ENCODE measurements at places on chromosomes 16 and 17. TPM values are rescaled to one million over a fixed set of nuclear protein-coding genes. Genes with fewer than 3 reads are reported as not detected.

GRCh38 chr17:51725185-51725584 lies 433.3 kb downstream of the CA10 start:
- DNase-seq: no peak
- peaks cover 5% of the 10 kb centered on the region for H3K27me3 ChIP-seq
- no peak overlapping the region for H3K27ac ChIP-seq
- H3K4me3 ChIP-seq: no peak overlapping the region
- no peaks in the 10 kb centered on the region for H3K4me1 ChIP-seq

DNA sequence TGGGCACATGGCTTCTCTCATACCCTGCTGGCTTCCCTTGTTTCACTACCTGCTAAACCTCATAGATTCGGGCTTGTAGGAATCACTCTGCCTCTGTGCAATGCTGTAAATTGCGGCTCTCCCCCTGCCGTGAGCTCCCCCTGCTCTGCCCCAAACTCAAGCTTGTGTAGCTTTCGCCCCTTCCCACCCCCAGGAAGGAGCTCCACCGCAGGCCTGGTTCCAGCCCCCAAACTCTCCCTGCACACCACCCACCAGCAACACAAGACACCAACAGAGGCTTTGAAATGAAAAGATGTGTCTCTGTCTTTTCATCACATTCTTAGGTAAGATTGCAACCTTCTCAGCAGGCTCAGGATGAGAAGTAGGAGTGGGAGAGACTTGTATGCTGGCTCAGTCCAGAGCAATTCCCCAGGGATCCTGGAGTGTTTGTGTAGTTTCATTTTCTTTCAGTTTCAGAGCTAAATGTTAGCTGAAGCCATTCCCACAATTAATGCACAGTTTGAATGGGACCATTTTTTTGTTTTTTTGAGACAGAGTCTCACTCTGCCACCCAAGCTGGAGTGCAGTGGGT lies 14.2 kb downstream of the CX3CL1 start:
- no peaks in the 10 kb centered on the region for H3K4me1 ChIP-seq
- no peak overlapping the region for H3K27ac ChIP-seq
- DNase-seq: no peak

GRCh38 chr17:74513987-74514631 lies 17.2 kb downstream of the CD300LB start:
- H3K36me3 ChIP-seq: no peaks in the 10 kb centered on the region
- H3K27ac ChIP-seq: no peak overlapping the region
- peak; percentile 57 for DNase-seq
- peaks cover 6% of the 10 kb centered on the region for H3K27me3 ChIP-seq
- no peaks in the 10 kb centered on the region for H3K4me1 ChIP-seq
- no peak overlapping the region for H3K4me3 ChIP-seq

- no peak overlapping the region for H3K4me3 ChIP-seq
- peaks cover 3% of the 10 kb centered on the region for H3K36me3 ChIP-seq
- no peaks in the 10 kb centered on the region for H3K27me3 ChIP-seq
- no peak for DNase-seq
- H3K4me1 ChIP-seq: peaks cover 5% of the 10 kb centered on the region
Observed at GRCh38 chr17:48095611-48096010, 5.7 kb downstream of the CBX1 start.

DNA sequence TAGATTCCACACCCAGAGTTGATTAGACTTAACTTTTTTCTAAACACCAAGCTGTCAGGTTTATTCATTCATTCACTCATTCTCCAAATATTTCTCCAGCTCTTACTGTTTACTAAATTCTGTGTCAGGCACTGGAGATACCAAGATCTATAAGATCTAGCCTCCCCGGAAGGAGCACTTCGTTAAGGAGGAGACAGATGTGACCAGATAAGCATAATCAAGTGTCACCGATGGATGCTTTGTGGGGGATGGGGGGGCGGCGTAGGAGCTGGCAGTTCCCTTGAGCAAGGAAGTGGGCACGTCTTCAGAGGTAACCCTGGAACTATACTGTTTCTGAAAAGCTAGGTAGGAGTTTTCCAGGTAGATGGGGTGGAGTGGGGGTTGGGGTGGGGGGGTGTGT lies 3.8 kb upstream of the RPL26 start:
- DNase-seq: no peak
- H3K27ac ChIP-seq: no peak overlapping the region
- no peaks in the 10 kb centered on the region for H3K27me3 ChIP-seq
- H3K4me3 ChIP-seq: no peak overlapping the region
- H3K4me1 ChIP-seq: peaks cover 13% of the 10 kb centered on the region

GRCh38 chr16:54928016-54928356 lies 2.7 kb upstream of the IRX5 start:
- peaks cover 38% of the 10 kb centered on the region for H3K4me1 ChIP-seq
- no peak overlapping the region for H3K27ac ChIP-seq
- DNase-seq: no peak
- H3K36me3 ChIP-seq: no peaks in the 10 kb centered on the region
- peak overlapping the region; percentile 59 for H3K4me3 ChIP-seq

DNA sequence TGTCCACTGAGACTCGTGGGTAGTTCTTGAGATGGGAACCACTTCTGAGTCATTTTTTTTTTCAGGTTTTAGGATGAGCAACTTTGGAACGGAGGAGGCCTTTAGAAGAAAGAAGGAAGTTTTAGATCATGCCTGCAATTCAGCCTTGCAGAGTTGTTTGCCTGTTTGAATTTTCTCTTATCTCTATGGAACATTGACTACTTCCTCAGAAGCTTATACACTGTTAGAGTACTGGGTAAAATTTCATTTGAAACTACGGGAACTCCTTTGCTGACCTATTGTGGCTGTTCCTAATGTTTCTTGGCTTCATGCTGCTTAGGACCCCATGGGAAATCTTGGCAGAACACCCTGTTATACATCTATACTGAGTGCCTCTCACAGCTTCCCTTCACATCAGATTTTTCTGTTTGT lies 70.8 kb downstream of the MAP2K6 start:
- no peak for DNase-seq
- H3K27ac ChIP-seq: no peak overlapping the region
- no peak overlapping the region for H3K4me3 ChIP-seq

- no peaks in the 10 kb centered on the region for H3K4me1 ChIP-seq
- H3K4me3 ChIP-seq: no peak overlapping the region
- DNase-seq: no peak
- H3K27ac ChIP-seq: no peak overlapping the region
- H3K27me3 ChIP-seq: no peaks in the 10 kb centered on the region
Observed at GRCh38 chr17:9342225-9342624, 233.4 kb downstream of the STX8 start.

DNA sequence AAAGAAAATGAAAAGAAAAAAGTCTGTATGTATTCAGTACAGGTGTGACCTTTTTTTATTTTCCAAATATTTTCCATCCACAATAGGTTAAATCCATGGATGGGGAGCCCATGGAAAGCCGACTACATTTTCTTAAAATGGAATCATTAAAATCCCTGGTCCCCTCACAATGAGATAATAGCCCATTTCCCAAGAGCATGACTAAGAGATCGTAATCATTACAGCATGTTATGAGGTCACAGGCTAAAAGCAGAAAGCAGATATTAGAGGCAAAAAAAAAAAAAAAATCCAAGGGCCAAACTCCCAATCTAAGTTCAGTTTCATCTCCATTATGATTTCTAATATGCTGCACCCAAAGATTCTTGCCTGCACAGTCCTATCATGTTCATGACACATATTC lies 44.7 kb downstream of the CYTH1 start:
- H3K36me3 ChIP-seq: peaks cover 18% of the 10 kb centered on the region
- DNase-seq: no peak
- H3K27ac ChIP-seq: peak overlapping the region; percentile 74
- H3K4me3 ChIP-seq: peak overlapping the region; percentile 88
- H3K27me3 ChIP-seq: no peaks in the 10 kb centered on the region
- peaks cover 96% of the 10 kb centered on the region for H3K4me1 ChIP-seq

- peak overlapping the region; percentile 83 for H3K4me3 ChIP-seq
- H3K4me1 ChIP-seq: peaks cover 13% of the 10 kb centered on the region
- H3K27me3 ChIP-seq: peaks cover 5% of the 10 kb centered on the region
- peaks cover 31% of the 10 kb centered on the region for H3K36me3 ChIP-seq
Observed at GRCh38 chr16:71288570-71288889, 672 bp downstream of the CMTR2 start.

DNA sequence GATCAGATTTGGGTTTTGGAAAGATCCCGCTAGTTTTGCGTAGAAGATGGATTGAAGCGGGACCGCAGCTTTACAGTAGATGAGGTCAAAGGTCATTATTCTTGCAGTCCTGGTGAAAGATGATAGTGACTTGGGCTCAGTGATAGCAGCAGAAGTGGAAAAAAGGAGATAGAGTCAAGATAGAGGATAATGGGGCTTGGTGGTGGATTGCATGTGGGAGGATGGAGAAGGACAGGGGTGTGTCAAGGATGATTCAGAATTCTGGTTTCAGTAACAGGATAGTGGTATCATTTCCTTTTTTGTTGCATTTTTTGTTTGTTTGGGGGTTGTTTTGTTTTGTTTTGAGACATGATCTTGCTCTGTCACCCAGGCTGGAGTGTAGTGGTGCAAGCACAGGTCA lies 28.7 kb downstream of the CHD9NB start:
- no peaks in the 10 kb centered on the region for H3K36me3 ChIP-seq
- H3K4me3 ChIP-seq: no peak overlapping the region
- no peaks in the 10 kb centered on the region for H3K4me1 ChIP-seq

- H3K4me3 ChIP-seq: no peak overlapping the region
- H3K27me3 ChIP-seq: no peaks in the 10 kb centered on the region
- no peak for DNase-seq
- H3K36me3 ChIP-seq: no peaks in the 10 kb centered on the region
- no peaks in the 10 kb centered on the region for H3K4me1 ChIP-seq
Observed at GRCh38 chr16:31224092-31224955, 7.4 kb upstream of the PYDC1 start.

DNA sequence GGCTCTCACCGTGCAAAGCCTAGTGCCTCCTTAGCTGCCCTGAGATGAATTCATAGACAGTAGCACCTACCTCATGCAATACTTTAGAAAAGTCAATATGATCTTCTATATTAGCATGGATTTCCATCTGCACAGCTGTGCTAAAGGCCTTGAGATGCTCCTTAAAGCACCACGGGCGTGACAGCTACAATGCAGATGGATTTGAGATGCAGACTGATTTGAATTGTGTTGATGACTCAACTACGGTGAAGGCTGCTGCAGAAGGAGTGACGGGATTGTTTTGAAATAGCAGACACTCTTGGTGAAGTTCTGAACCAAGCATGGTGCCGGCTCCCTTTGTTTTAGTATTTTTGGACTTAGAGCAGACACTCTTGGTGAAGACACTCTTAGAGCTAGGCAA lies 88.2 kb downstream of the SPECC1 start:
- H3K27me3 ChIP-seq: peaks cover 3% of the 10 kb centered on the region
- H3K4me3 ChIP-seq: no peak overlapping the region
- no peak overlapping the region for H3K27ac ChIP-seq

- H3K27ac ChIP-seq: no peak overlapping the region
- peak; percentile 74 for DNase-seq
- peaks cover 7% of the 10 kb centered on the region for H3K4me1 ChIP-seq
- H3K4me3 ChIP-seq: no peak overlapping the region
Observed at GRCh38 chr17:58249270-58250133, 11.1 kb downstream of the LPO start.

DNA sequence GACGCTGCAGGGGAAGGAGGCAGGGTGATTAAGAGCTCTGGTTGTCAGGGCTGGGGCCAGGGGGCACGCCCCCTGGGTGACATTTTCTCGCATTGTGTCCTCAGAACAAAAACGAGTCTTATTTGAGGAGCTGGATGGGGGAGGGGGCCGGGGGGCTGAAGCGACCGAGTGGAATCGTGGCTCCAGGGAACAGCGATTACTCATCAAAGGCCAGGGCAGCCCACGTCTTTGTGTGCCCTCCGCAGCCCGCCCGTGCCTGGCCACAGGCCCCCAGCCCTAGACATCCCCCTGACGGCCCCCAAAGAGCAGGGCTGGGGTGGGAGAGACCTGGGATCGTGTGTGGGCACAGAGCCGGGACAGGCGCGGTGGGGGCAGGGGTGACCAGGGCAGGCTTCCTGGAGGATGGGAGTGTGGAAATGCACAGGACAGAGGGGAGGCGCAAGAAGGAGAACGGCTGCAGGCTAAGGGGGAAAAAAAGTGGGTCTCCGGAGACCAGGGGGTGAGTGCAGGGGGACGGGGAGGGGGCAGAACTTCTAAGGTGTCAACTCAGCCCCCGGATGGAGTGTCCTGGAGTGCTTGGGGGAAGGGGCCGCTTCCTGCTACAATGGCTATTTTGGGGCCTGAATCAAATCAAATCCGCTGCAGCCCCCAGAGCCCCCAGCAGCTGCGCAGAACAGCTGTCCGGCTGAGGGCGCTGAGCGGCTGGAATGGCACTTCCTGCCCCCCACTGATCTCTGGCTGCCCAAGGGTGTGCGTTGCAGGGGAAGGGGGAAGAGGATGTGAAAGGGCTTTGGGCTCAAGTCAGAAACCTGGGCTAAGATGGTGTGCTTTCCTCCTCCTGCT lies 24.0 kb upstream of the PHB1 start:
- DNase-seq: no peak
- H3K4me3 ChIP-seq: no peak overlapping the region
- H3K4me1 ChIP-seq: no peaks in the 10 kb centered on the region
- H3K27me3 ChIP-seq: peaks cover 8% of the 10 kb centered on the region

DNA sequence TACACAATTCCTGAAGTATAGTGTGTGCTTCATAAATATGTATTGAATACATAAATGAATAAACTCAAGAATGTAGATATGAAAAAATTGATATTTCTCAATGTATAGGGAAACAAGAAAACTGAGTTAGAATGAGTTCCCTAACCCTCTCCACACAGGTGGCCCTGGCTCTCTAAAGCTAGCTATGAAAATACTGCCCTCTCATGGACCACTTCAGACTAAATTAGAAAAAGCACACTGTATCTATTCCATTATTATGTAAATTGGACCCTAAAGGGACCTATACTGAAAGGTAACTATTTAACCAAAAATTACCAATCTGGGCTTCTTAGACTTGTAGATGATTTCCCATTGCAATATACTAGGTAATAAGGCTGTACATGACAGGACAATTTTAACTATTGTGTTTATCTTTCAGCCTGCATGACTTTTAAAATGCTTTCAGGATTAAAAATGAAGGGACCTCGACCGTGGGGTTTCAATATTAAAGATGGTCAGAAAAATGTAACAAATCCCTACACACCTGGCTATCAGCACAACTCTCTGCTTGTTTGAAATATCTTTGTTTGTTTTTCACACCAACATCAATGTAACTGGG lies 672.5 kb upstream of the KIF2B start:
- H3K36me3 ChIP-seq: no peaks in the 10 kb centered on the region
- H3K4me3 ChIP-seq: no peak overlapping the region
- no peaks in the 10 kb centered on the region for H3K27me3 ChIP-seq
- no peaks in the 10 kb centered on the region for H3K4me1 ChIP-seq
- no peak overlapping the region for H3K27ac ChIP-seq
- DNase-seq: no peak

SLC35G6 gene
- total RNA-seq: not detected

MED1 gene
- 45.4 TPM for total RNA-seq

IRX6 gene
- not detected for total RNA-seq

FBF1 gene
- total RNA-seq: 15.5 TPM

ZNF423 gene
- 0.05 TPM for total RNA-seq

KRTAP9-4 gene
- total RNA-seq: not detected

NPIPB6 gene
- total RNA-seq: 3.0 TPM

LAT gene
- 282 TPM for total RNA-seq

OR1F1 gene
- total RNA-seq: not detected

HP gene
- total RNA-seq: not detected

FAM171A2 gene
- 0.25 TPM for total RNA-seq
